ENCODE measurements at places on chromosomes 12 and 14.

- no peak for DNase-seq
These were observed 1214.9 kb downstream of the GALC start for GRCh38 chr14:86777963-86778602.

DNA sequence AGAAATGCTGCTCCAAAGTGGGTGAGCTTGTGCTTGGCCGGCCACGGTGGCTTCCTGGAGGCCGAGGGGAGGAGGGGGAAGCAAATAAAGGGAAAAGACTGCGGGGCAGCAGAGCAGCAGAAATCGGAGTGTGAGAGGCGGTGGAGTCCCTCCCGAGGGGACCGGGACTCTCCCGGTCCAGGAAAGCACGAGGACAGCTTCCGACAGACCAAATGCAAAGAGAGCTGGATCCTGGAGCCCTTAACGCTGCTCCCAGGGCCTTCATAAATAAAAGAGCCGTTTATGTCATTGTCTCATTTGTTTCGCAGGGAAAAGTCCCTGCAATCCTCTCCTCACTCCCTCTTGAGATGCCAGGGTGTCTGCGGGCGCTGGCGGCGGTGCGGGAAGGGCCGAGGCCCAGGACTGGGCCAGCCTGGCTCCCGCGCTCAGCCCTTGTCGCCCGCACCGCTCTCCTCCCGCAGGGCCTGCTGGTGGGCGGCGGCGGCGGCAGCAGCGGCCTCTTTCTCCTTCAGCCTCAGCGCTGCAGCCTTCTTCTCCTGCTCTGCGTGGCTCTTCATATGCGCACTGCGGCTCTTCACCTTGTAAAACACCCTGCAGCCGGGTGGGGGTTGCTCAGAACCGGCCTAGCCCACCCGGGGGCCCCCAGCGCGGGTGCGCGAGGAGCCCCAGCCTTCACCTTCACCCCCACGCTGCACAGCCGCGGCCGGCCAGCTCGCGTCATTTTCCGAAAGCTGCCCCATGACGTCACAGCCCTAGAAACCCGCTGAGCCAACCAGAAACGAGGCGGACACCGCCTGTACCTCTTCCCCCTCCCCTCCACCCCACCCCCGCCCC lies 4.5 kb upstream of the PNMA1 start:
- DNase-seq: no peak

DNA sequence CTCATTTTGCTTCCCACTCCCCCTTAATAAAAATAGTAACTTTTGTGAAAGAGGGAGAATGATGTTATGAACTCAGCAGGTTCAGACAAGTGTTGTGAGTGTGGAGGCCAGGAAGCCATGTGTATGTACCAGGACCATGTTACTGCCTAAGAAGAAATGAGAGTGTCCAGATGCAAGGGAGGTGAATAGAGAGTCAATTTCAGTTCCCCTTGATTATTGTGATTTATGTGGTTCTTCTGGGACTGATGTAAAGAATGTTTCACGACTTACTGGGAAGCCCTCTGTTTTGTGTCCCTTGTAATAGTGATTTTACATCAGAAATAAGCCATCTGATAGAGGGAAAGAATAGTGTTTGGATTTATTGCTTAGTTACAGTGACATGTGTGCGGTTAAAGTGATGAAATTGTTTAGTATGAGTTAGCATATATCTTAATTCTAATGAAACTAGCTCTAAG lies 32.5 kb downstream of the FBXO34 start:
- no peak for DNase-seq

DNA sequence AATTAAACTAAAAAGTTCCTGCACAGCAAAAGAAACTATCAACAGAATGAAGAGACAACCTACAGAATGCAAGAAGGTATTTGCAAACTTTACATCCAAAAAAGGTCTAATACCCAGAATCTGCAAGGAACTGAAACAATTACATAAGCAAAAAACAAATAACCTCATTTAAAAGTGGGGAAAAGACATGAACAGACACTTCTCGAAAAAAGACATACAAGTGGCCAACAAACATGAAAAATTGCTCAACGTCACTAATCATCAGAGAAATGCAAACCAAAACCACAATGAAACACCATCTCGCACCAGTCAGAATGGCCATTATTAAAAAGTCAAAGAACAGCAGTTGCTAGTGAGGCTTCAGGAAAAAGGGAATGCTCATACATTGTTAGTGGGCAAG lies 15.2 kb downstream of the PDE6H start:
- DNase-seq: no peak

- DNase-seq: no peak
These were observed 1.6 kb upstream of the RTL1 start for GRCh38 chr14:100905166-100905565.

- no peak for DNase-seq
These were observed 98.1 kb downstream of the EML1 start for GRCh38 chr14:99891266-99891665.

DNA sequence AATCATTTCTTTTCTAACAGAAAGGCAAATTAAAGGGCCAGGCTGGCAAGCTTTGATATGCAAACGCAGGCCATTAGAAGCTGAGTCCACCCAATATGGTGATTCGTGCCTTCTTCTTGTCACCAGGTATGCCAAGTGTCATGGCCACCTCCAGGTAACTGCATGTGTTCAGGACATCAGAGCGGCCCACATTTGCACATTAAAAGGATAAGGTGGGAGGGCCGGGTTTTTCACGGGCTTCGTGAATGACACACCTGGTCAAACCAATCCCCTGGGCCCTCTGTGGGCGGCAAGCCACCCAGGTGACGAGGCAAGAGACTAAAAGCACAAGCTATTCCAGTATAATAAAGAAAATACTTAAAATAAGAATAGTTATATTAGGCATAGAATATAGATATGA lies 75.9 kb upstream of the TSPAN11 start:
- DNase-seq: no peak

DNA sequence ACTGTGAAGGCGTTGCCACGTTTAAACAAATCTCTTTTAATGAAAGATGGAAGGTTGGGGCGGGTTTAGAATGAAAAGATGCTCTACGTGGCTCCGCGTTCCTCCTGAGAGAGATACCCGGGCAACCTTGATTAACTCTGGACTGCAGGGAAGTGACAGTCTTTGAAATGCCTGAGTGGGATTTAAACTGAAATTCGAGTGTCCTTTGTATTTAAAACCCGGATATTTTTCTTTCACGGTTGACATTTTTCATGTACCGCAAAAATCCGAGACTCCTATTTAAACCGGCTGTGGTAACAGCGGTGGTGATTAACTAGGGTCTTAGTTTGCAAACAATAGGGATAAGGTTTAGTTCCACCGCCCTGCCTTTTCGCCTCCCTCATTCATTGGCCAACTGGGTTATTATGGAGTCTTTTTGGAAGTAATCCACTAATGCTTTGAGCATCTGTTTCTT lies 707 bp downstream of the G2E3 start:
- DNase-seq: no peak

DNA sequence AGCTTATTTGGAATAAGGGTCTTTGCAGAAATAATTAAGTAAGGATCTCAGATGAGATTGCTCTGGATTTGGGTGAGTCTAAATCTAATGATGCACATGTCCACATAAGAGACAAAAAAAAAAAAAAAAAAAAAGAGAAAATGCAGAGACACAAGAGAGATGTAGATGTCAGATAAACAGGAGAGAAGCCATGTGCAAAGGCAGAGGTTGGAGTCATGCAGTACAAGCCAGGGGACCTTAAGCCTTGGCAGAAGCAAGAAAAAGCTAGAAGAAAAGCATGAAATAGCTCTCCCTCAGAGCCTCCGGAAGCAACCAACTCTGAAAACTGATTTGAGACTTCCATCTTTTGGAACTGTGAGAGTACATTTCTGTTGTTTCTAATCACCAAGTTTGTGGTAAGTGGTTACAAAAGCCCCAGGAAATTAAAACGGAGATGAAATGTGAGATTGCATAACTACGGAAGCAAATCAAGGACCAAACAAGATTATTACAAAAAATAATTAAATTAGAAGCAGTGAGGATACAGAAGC lies 1304.0 kb upstream of the SEL1L start:
- no peak for DNase-seq

DNA sequence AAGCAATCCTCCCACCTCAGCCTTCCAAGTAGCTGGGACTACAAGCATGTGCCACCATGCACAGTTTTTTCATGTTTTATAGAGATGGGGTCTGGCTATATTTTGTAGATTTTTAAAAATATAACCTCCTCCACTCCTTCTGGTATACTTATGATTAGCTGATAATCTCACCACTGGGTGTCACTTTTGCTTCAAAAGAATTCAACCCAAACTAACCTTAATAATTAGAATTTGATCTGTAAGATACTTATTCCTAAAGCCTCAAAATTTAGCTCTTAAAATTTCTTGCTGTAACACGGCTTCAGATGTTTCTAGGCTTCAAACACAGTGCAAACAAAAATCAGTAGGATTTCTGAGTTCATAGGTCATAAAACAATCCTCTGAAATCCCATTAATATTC lies 130.3 kb downstream of the CEP83 start:
- DNase-seq: no peak

DNA sequence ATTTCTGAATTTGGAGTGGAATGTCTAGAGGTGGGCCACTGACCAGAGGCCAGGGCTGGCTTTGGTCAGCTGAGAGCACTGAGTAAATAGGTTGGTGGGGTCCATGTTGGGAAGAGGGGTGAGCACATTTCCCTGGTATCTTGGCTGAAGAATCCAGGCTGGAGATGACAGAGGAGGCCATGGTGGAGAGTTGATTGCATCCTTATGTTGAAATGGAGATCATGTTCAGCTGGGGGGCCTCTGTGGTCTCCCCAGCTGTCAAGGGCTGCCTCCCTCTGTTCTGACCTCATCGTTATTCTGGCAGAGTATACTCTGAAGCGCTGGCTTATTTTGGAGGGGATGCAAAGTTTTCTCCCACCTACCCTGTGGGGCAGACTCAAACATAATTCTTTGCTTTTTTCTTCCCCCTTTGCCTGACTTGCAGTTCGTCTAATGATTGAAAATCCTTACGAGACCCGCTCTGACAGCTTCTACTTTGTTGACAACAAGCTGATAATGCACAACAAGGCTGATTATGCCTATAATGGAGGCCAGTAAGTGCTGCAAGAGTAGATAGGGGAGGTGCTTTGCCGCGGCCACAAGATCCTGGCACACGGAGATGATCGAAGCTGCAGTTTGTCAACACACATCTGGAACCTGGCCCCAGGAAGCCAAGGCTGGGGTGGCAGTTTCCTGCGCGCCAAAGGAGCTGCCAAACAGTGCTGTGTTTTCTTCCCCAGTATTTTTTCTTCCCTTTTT lies 6.0 kb upstream of the ACADS start:
- no peak for DNase-seq

GRCh38 chr12:132056951-132057350 lies 87.2 kb downstream of the DDX51 start:
- no peak for DNase-seq

GRCh38 chr12:7064516-7064915 lies 4.0 kb downstream of the C1S start:
- DNase-seq: no peak

GRCh38 chr12:113880326-113880725 lies 85.8 kb downstream of the RBM19 start:
- no peak for DNase-seq

DNA sequence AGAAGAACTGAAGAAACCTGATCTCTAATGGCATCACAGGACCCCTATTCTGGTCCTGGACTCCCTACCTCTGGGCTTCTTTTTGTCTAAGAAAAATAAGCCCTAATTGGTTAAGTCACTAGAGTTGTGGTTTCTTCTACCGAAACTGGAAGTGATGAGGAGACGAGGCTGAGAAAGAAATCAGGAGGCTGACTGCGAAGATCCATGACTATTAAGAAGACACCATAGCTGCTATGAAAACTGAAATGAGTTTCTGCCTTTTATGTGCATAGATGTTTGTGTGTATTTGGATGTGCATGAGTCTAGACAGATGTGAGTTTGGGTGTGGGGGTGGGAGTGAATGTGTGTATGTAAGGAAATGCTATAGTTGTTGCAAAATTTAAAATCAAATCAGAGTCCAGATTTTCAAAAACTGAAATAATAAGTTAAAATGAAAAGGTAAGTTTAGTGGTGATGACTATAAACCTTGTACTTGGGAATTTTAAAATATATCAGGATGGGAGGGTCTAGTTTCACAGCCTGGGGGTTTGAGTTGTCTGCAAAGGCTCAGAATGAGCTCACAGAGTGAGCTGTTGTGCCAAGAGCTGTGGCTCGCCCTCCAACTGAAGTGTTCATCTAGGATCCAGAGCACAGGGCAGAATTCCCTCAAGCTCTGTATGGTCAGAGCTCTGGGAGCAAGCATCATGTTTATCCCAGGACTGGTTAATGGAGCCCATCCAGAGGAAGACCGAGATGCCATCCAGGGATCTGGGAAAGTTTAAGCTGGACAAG lies 94.9 kb downstream of the VCPKMT start:
- DNase-seq: peak; percentile 32

DNA sequence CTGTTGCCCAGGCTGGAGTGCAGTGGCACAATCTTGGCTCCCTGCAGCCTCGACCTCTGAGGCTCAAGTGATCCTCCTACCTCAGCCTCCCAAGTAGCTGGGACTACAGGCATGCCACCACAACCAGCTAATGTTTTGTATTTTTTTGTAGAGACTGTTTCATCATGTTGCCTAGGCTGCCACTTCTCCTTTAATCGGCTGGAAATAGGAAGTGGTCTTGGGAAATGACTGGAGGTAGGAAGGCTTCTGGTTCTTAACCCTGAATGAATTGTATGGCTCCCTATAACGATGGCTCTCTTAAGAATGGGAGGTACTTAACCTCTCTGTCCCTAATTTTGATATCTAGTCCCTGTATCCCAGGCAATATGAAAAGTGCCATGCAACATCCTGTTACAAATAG lies 113.9 kb upstream of the USP15 start:
- DNase-seq: no peak

- DNase-seq: no peak
These were observed 21.6 kb downstream of the SARNP start for GRCh38 chr12:55795950-55796349.

All from activated CD4-positive, alpha-beta T cell treated with anti-CD3 and anti-CD28 coated beads for 48 hours (primary cell).